Epithelial cell of prostate (primary cell): ENCODE measurements at places on chromosomes 16 and 17.

DNA sequence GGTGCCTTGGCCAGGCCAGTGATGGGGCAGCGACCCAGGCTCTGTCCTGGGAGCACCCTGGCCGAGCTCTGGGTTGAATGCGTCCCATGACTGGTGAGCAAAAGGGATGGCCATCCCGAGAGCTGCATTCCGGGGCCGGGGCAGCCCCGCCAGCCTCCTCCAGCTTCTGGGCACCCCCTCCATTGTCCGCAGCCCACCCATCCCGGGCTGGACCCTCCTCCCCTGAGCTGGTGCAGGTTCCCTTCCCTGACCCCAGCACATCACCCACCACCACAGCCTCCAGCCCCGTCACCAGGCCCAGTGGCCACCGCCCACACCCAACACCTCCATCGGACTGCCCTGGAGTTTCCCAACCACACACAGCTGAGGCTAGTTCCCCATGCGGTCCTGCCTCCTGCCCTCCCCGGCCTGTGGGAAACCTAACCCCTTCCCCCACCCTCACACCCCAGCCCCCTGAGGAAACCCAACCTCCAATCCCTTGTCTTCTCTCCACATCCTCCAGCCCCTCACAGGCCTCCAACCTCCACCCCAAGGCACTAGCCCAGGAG is 16.2 kb upstream of the PVALEF start:
- DNase-seq: no peak

- DNase-seq: no peak
These were observed 19.7 kb downstream of the APPBP2 start for GRCh38 chr17:60506312-60506711.

- no peak for DNase-seq
These were observed 797 bp upstream of the SNX11 start for GRCh38 chr17:48106802-48107136.

DNA sequence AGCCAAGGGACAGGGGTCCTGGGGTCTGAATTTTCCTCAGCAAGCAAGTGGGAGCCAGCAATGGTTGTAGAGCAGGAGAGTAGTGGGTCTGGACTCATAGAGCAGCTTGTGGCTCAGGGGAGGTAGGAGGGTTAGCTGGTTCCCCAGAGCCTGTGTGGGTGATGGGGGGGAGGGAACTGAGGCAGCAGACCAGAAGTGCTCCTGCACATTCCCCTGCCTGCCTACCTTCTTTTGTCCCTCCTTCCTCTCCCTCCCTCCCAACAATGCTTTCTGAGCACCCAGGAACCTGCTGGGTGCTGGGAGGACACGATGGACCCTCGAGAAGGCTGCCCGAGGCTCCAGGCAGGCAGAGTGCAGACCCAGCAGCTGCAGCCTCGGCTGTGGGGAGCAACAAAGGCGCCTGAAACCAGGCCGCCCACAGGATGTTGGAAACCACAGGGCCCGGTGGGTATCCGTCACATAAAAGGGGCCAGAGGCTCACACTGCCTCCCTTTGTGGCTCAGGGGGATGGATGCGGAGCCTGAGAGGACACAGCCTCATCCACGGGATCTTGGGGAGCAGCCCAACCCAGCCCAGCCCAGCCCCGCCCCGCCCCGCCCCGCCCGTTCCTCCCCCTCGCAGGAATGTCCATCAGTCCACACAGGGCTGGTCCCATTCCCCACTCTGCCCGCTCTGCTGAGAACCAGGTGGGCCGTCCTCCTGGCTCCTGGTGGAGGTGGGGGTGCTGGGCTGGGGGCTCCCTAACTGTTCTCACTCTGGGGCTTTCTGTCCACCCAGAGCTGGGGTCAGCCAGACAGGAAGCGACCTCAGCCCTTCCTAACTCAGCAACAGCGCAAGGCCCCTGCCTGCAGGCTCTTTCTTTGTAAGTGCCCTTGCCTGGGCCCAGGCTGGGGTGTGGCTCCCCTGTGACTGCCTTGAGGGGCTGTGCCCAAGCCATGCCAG is 1.7 kb upstream of the NLRC3 start:
- no peak for DNase-seq

- DNase-seq: no peak
These were observed 18.1 kb upstream of the NUP93 start for GRCh38 chr16:56711862-56712261.

- no peak for DNase-seq
These were observed 64.3 kb downstream of the CNGB1 start for GRCh38 chr16:57906382-57907316.

DNA sequence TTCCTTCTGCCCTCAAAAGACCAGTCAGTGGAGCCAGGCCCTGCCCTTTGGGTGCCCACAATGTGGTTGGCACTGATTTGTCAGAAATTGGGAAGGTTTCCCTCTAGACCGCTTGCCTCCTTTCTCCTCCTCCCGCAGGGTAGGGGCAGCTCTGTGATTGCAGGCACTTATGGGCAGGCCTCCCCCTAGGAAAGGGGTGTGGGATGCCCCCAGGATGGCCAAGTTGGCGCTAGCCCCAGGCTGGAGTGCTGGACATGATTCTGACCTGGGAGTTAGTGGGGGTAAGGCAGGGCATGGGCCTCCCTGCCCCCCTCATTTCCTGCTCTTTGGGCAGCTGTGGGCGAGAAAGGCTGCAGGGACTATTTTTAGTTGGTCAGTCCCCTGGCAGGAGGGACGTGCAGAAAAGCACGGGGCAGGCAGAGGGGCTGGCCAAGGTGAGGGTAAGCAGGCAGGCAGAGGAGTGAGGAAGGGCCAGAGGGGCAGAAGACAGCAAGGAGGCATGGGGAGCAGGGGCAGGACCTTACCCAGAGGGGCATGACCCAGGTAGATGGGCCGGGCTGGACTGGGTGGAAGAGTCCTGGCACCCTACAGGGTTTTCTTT is 3.3 kb downstream of the RARA start:
- no peak for DNase-seq

GRCh38 chr16:63628812-63629211 is 1493.1 kb downstream of the CDH11 start:
- DNase-seq: no peak

GRCh38 chr16:6611535-6611934 is 721.1 kb upstream of the RBFOX1 start:
- no peak for DNase-seq

GRCh38 chr17:31556969-31557645 is 165.6 kb downstream of the RAB11FIP4 start:
- no peak for DNase-seq

DNA sequence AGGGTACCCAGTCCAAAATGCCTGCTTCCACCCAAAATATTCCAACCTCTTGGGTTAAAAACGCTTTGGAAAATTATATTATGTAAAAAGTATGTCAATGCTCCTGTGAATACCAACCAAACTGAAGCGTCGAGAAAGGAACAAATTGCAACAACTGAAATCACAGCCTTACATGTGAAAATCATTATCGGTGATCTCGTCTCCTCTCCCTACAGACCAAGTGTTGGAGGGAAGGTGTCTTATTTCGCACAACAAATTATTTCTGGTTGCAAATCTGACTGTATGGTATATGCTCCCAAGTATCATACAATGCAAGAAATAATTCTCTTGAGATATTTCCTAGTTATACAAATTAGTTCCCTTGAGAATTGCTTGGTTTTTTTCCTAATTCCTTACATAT is 89.3 kb upstream of the CDYL2 start:
- DNase-seq: no peak

DNA sequence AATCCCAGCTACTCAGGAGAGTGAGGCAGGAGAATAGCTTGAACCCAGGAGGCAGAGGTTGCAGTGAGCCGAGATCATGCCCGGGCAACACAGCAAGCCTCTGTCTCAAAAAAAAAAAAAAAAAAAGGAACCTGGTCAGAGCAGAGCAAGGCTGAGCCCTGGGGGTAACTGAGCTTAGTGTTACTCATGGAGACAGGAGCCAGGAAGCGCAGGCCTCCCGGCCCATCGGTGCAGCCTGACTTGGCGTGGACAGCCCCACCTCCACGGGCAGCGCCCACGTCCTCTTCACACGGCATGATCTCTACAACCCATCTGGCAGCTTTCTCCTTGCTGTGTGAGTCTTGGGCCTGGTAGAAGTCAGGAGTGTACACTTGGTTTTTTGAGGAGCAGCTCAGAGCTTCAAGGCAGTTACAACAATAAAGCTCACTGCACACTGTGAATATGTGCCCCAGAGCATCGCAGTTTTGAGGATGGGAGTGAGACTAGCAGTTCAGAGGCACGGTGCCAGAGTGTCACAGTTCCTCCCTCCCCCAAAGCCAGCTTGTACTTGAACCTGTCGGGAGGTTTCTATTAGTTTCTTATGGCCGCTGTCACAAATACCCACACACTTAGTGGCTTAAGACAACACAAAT is 129.9 kb downstream of the RAP1GAP2 start:
- peak; percentile 84 for DNase-seq
